ENCODE measurements at places on chromosomes 4 and X. TPM values are rescaled to one million over a fixed set of nuclear protein-coding genes. Genes with fewer than 3 reads are reported as not detected.

Gene PHOX2B
- not detected for total RNA-seq

Gene EDA
- 2.5 TPM for total RNA-seq

DNA sequence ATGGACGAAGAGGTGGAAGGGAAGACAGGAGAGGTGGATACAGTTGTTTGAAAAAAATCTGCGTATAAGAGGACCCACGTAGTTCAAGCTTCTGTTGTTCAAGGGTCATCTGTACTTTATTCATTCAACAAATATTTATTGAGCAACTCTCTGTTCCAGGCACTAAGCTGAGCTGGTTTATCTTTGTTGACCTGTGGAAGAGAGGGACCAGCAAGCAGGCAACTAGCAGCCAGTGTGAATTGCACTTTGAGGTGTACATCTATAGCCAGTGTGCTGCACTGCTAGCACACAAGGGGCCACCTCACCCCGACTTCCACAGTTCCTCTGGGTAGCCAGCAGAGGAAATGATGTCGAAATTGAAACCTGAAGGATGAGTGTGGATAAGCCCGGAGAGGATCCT, 191.4 kb downstream of the SOWAHB start:
- no peak for DNase-seq

GRCh38 chrX:16573781-16574180, 76.2 kb upstream of the S100G start:
- DNase-seq = no peak

DNA sequence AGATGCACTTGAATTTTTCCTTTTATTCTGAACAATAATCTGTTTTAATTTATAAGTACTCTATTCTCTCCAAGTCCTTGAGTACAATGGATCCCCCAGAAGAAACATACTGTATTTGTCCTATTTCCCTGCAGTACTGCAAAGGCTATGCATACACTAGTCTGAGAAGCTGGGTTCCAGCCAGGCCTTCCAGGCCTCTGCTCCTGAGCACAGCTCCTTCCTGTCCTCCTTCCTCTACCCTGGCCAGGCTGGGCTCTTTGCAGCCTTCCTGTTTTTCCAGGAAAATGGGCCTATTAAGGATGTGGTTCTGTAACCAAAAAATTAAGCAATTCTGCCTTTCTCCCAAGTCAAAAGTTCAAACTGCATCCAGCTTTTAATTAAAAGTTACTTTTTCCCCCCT, 68.0 kb upstream of the STIM2 start:
- no peak for DNase-seq
